Activated CD4-positive, alpha-beta T cell treated with anti-CD3 and anti-CD28 coated beads, Interleukin-2, Interleukin-4, amounts not matched to agents 100 ng/mL and 50 ng/mL, durations not matched to agents 16 hours and 8 hours (primary cell): ENCODE measurements at places on chromosomes 2 and 18.

DNA sequence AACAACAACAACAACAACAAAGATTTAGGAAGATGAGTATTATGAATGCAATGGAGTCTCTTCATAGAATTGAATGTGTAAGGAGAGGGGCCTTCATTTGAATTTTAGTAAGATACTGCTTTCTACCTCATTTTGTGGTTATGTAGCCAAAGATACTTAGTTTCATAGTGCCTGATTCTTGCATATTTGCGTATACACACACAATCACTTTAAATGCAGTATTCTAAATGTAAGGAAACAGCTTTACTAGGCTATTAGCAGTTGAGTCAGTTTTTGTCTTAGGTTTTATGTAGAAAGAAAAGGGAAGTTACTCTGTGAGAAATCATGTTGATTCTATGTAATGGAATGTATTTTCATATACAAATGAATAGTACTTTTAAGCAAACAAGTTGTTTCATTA, 80.5 kb downstream of the HAUS1 start:
- DNase-seq = no peak

DNA sequence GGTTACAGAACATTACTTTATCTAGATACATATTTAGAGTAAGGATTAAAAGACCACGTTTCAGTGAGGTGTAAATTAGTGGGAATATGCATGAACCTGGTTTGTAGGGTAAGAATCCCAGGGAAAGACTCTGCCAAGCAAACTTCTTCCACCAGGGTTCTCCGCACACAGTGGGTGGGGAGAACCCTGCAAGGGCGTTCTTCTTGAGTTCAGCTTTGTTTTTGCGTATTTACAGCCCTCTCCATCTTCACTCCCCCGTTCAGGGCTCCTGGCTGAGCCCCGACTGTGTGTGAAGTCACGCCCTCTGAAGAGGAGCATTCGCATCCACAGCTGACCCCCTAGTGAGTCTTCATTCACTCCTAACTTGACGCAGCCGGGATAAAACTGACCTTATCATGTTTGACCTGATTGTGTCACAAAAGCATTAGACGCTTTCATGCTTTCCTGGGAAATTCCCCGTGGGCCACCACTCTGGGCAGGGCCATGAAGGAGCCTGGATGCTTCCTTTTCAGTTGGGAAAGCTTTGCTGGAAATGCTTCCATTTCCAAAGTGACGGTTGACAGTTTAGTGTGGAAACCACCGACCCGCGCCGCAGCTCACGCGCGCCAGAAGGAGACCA, 1.0 kb downstream of the ALKAL2 start:
- DNase-seq = no peak

GRCh38 chr2:186559848-186560247, 30.0 kb upstream of the ITGAV start:
- no peak for DNase-seq

DNA sequence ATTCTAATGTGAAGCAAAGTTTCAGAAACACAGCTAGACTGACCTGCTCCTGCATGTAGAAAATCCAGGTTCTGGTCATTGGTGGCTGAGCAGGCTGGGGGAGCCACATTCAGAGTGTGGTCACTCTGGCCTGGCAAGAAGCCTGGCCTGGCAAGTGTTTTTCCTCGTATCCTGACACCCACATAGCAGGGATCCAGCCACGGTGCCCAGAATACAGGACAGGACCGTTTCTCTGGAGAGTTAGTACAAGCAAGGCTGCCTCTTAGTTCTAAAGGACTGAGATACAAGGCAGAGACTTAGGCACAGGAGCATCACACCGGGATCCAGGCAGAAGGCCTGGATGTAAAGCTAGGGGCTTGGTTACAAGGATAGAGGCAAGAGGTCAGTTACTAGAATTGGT, 4.8 kb upstream of the LAMA1 start:
- DNase-seq = no peak

DNA sequence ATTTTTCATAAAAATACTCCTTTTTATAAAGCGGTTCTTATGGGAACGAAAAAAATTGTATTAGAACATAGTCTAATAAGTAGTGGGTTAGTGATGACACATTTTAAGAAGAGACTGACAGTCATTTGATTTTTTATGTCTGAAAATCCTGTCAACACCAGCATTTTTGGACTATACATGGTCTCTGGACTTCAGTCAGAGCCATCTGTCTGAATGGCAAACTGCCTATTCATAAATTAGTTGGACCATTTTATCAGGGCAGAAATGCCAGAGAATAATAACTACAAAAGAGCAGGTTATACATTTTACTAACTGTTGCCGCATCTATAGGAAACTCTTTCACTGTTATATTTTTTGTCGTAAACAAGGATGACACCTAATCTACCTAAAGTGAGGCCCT, 437.6 kb downstream of the ZNF804A start:
- no peak for DNase-seq

GRCh38 chr18:3368193-3368592, 81.8 kb upstream of the TGIF1 start:
- no peak for DNase-seq

DNA sequence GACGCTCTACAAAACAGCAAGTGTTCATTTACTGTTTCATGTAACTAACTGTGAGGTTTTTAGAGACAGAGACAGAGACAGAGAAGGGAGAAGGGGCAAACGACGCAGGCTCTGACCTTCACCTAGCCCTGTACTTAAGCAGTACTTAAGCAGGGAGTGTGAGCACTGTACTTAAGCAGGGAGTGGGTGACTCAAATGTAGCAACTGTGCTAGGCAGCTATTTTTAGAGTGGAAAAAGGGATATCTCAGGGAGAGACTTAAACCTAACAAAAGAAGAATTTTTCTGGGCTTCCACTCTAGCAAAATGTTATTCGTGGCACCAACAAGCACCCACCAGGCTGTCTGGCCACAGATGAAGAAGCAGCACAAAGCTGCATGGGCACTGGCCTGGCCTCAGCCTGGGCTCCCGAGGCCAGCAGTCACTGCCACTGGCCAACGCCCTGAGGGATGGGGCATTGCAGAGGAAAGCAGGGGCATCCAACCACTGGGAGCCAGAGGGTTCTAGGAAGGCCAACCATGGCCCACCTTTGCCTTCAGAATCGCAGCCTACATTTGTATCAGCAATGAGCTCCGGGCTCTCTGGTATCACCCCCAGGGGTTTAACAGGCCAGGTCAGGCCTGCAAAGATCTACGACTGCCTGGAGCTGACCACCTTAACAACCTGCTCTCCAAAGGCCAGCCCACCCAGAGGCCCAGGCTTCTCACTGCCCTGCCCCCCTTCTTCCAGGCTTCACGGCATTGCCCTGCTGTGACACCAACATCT, 154.3 kb downstream of the TTC32 start:
- DNase-seq = no peak

DNA sequence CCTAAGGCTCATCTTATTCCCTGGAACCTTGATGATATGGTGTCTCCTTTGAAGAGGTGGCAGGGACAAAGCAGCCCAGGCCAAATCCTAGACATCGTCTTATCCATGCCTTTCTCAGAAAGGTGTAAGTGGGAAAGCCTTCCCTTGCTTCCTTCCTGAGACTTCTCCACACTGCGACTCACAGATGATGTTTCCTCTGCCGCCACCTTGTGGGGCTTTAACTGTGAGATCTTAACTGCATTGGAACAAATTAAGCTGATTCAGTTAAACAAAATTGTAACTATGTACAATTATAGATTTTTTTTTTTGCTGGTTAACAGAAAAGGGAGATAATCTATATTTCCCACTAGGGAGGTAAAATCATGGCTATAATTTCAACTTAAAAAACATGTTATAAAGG, 10.0 kb upstream of the GCA start:
- no peak for DNase-seq

DNA sequence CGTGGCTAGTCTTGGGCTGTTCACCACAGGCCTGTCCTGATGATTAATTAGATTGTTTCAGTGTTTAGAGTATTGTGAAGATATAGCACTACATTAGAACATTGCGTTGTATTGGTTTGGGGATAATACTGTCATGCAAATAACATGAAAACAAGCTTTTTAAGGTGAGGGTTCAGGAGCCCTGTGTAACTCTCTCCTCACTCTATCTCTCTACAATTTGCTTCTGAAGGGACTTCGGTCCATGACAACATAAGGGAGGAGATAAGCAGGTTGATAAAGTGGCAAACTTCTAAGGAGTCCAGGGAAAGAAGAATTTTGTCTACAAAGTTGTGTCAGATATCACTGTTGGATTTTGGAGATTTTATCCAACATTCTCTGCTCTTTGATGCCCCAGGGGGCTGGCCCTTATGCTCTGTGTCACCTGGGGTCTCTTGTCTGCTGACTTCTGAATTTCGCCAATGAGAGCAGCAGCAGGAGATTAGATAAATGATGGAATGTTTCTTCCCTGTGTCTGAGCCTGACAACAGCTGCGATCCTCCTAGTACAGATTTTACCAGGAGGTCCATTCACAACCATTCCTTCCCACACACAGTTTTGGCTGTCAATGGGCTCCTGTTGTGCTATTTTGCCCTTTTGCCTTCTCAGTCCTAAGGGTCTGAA, 3.3 kb downstream of the TNP1 start:
- DNase-seq = no peak
